Liver (tissue), 10 donors: ENCODE measurements at places on chromosomes 16 and 17. TPM values are rescaled to one million over a fixed set of nuclear protein-coding genes. Genes with fewer than 3 reads are reported as not detected.

- H3K36me3 ChIP-seq = no peaks in the 10 kb centered on the region
- H3K4me3 ChIP-seq = no peak overlapping the region
- no peak for DNase-seq
- H3K27me3 ChIP-seq = no peaks in the 10 kb centered on the region
Observed at GRCh38 chr17:71192848-71193247, 928.0 kb upstream of the SOX9 start.

GRCh38 chr16:65725156-65725845, 603.4 kb upstream of the CDH11 start:
- H3K27me3 ChIP-seq = peaks cover 5% of the 10 kb centered on the region
- no peak for DNase-seq
- no peaks in the 10 kb centered on the region for H3K36me3 ChIP-seq
- H3K4me1 ChIP-seq = no peaks in the 10 kb centered on the region

DNA sequence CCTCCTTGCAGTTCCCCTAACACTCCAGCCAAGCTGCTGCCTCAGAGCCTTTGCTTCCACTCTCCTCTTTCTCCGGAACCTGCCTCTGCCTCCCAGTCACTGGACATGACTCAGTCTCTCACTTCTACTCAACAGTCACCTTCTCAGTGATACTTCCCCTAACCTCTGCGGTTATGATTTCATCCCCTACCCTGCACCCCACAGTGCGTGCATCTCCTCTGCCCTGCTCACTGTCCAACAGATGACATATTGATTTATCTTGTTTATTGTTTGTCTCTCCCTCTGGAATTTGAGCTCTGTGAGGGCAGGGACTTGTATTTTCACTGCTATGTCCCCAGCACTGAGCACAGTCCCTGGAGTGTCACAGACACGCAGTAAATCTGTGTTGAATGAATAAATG, 100.7 kb downstream of the CYLD start:
- peaks cover 12% of the 10 kb centered on the region for H3K4me1 ChIP-seq
- no peaks in the 10 kb centered on the region for H3K36me3 ChIP-seq
- no peak overlapping the region for H3K4me3 ChIP-seq
- H3K27ac ChIP-seq = peak overlapping the region; percentile 74
- no peaks in the 10 kb centered on the region for H3K27me3 ChIP-seq

GRCh38 chr17:55872374-55872773, 121.5 kb downstream of the PCTP start:
- no peak for DNase-seq
- no peaks in the 10 kb centered on the region for H3K36me3 ChIP-seq
- no peak overlapping the region for H3K27ac ChIP-seq
- H3K4me1 ChIP-seq = no peaks in the 10 kb centered on the region
- no peak overlapping the region for H3K4me3 ChIP-seq

DNA sequence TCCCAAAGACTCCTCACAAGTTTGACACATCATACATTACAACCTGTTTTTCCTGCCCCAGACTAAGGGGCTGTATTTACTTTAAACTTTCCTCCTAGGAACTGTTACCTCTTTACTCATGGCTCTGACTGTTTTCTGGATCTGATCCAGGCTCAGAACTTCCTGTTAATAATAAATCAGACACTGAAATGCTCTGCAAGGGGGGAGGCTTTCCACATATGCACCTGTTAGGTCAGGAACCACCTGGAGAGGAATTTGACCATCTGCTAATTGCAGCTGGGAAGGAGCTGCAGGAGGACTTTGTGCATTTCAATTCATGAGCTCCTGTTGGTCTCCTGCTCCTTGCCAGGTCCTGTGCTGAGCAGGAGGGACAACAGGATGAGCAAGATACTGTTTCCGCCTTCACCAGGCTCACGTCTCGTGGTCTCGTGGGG, 476.9 kb upstream of the CDH5 start:
- DNase-seq = no peak
- no peaks in the 10 kb centered on the region for H3K27me3 ChIP-seq
- no peaks in the 10 kb centered on the region for H3K4me1 ChIP-seq

DNA sequence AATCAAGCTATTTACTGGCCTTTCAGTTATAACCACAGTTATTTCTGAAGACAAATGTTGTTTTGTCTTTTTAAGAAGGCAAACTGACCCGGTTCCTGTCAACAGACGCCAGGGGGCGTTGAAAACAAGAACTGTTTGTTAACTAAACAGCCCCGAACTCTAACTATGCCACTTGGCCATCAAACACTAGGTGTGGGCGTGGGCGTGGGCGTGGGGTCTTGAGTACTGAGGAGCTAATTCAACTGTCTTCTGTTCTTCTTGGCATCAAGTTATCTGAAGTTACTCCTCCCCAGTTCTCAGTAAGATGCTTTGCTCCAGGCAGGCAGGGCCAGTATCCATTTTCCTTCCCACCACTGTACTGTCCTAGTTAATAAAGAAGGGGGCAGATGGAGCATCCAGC, 63.3 kb upstream of the MTMR4 start:
- no peaks in the 10 kb centered on the region for H3K36me3 ChIP-seq
- H3K27ac ChIP-seq = no peak overlapping the region
- H3K4me3 ChIP-seq = no peak overlapping the region
- H3K4me1 ChIP-seq = no peaks in the 10 kb centered on the region
- no peak for DNase-seq

- H3K36me3 ChIP-seq = no peaks in the 10 kb centered on the region
- H3K27me3 ChIP-seq = no peaks in the 10 kb centered on the region
- H3K27ac ChIP-seq = no peak overlapping the region
- no peak for DNase-seq
- H3K4me3 ChIP-seq = no peak overlapping the region
- no peaks in the 10 kb centered on the region for H3K4me1 ChIP-seq
Observed at GRCh38 chr17:63275318-63275970, 170.7 kb downstream of the CYB561 start.

DNA sequence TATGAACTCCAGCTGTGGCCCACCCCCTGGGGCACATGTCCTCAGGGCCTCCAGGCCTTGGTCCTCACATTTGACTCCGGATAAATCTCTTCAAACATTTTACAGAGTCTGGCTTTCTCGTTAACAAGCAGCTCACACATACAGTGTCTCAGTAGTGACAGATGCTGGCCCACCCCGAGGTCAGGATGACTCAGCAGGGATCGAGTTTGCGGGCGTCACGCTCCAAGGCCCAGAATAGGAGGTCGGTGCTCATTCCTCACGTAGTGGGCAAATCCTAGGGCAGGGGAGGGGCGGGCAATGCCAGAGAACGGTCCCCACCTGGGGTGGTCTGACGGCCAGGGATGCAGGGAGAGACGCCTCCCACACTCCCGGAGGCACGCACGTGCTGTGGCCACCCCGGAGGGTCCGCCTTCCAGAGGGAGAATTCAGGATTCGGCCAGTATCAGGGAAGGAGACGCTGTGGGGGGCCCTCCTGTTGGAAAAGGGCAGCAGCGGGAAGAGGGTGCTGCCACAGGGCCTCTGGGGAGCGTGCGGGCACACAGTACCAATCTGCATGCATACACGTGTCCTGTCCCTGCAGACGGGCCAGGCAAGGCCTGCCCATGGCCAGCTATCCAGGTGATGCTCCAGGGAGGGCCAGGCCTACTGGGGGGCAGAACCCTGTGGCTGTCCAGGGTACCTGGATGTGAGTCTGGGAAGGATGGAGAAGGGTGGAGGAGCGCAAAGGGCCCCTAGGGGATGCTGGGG, 8.6 kb downstream of the SLC7A5 start:
- DNase-seq = peak; percentile 75
- no peak overlapping the region for H3K4me3 ChIP-seq
- no peak overlapping the region for H3K27ac ChIP-seq
- no peaks in the 10 kb centered on the region for H3K27me3 ChIP-seq
- peaks cover 7% of the 10 kb centered on the region for H3K4me1 ChIP-seq
- H3K36me3 ChIP-seq = no peaks in the 10 kb centered on the region

GRCh38 chr16:89446975-89447293, 43.4 kb downstream of the ANKRD11 start:
- H3K27me3 ChIP-seq = no peaks in the 10 kb centered on the region
- no peaks in the 10 kb centered on the region for H3K36me3 ChIP-seq
- peaks cover 27% of the 10 kb centered on the region for H3K4me1 ChIP-seq
- no peak overlapping the region for H3K27ac ChIP-seq

DNA sequence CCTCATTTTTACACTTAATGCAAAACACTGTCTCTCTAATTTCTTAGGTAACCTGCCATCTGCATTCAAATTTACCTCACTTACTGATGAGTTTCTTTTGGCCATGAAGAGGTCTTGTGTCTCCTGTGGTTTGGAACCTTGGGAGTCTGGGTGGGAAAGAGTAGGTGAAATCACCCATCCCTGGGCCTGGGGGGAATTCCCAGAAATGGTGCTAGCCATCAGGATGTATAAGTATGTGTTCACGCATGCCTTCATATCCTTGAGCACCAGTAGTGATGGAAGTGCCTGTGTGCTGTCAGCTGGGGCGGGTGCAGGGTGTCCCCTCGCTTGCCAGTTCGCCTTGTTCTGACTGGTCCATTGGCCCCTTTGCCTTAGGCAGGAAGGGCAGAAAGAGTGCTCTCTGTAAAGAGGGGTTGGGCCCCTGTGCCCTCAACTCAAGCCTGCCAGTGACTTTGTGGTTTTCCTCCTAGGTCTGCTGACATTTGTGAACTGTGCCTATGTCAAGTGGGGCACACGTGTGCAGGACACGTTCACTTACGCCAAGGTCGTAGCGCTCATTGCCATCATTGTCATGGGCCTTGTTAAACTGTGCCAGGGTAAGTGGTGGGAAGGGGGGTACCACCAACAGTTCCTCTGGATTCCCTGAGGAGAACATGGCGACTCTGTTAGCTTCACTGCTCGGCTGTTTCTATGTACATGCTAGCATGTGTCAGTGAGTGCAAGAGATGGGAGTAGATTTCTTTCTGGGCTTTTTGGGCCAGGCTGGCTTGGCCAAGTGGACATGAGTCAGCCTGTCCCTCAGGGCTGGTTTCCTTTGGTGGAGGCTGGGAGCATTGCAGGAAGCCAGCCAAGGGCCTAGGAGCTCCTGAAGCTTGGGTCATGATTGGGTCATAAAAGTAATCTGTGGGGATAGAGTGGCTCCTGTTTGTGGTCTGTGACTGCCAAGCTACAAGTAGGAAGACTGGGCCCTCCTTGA, 23.2 kb downstream of the SLC7A6OS start:
- H3K4me1 ChIP-seq = peaks cover 3% of the 10 kb centered on the region
- DNase-seq = no peak
- no peaks in the 10 kb centered on the region for H3K36me3 ChIP-seq

GRCh38 chr16:66569827-66570405, 3.7 kb downstream of the CMTM1 start:
- H3K36me3 ChIP-seq = no peaks in the 10 kb centered on the region
- H3K4me3 ChIP-seq = no peak overlapping the region
- DNase-seq = no peak
- peaks cover 1% of the 10 kb centered on the region for H3K4me1 ChIP-seq
- no peaks in the 10 kb centered on the region for H3K27me3 ChIP-seq

DNA sequence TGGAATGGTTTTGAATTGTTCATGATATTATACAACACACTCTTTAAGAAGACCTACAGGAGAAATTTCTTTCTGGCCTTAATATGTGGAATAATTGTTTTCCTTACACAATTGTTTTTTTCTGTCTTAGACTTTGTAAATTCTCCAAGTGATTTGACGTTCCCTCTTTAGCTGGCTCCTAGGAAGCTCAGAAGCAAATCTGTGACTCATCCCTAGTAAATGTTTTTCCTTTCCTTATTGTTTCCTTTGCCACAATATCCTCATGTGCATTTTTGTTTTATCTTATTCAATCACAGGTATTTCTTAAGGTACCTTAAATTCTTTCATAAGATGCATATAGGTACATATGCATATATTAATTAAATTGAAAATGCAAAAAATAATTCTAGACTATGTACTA, 13.5 kb downstream of the KIAA0753 start:
- peaks cover 9% of the 10 kb centered on the region for H3K36me3 ChIP-seq
- H3K27me3 ChIP-seq = no peaks in the 10 kb centered on the region
- H3K4me1 ChIP-seq = no peaks in the 10 kb centered on the region
- H3K27ac ChIP-seq = no peak overlapping the region
- DNase-seq = no peak
- H3K4me3 ChIP-seq = no peak overlapping the region

- no peak for DNase-seq
- no peaks in the 10 kb centered on the region for H3K27me3 ChIP-seq
- no peak overlapping the region for H3K27ac ChIP-seq
- H3K4me1 ChIP-seq = peaks cover 2% of the 10 kb centered on the region
- peaks cover 6% of the 10 kb centered on the region for H3K36me3 ChIP-seq
- H3K4me3 ChIP-seq = no peak overlapping the region
Observed at GRCh38 chr16:69709456-69710084, 16.8 kb downstream of the NQO1 start.

- H3K27ac ChIP-seq = no peak overlapping the region
- H3K4me3 ChIP-seq = no peak overlapping the region
- no peaks in the 10 kb centered on the region for H3K36me3 ChIP-seq
- no peak for DNase-seq
- H3K4me1 ChIP-seq = no peaks in the 10 kb centered on the region
Observed at GRCh38 chr17:55116440-55116914, 147.9 kb downstream of the STXBP4 start.

GRCh38 chr17:65182233-65182632, 45.1 kb downstream of the RGS9 start:
- H3K4me3 ChIP-seq = no peak overlapping the region
- H3K36me3 ChIP-seq = no peaks in the 10 kb centered on the region
- no peak overlapping the region for H3K27ac ChIP-seq
- H3K27me3 ChIP-seq = no peaks in the 10 kb centered on the region

GRCh38 chr17:62807812-62808575, at the start of gene MARCHF10:
Gene MARCHF10 (minus strand): TSS chr17:62808314. CDS start chr17:62801735, 6,579 bp downstream.
- H3K4me1 ChIP-seq = no peaks in the 10 kb centered on the region
- H3K36me3 ChIP-seq = no peaks in the 10 kb centered on the region
- H3K4me3 ChIP-seq = no peak within 1 kb of the TSS
- DNase-seq = no peak

DNA sequence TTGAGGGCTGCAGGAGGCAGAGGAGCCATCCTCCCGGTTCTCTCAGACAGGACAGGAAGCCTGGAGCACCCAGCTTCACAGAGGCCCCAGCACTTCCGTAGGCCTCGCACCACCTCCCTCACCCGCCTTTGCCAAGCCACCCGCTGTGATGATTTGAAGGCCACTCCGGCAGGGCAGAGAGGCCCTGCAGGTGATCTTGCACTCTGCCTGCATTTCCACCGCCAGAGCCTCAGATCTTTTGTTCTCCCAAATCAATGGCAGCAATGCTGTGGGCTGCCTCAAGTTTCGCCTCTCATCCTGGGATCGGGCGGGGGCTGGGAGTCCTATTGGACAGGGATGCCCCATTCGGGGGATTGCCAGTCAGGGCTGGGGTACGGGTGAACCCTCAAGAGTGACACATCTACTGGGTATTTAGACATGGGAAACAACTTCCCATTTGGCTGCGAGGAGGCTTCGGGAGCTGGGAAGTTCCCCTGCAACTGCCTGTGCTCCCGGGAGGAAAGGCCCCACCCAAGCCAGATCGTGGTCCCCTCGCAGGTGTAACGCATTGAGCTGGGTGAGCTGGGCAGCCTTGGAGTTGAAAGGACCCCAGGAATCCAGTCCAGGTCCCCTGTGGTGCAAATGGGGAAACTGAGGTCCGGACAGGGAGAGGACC, 34.8 kb upstream of the PEMT start:
- H3K27me3 ChIP-seq = no peaks in the 10 kb centered on the region
- H3K36me3 ChIP-seq = no peaks in the 10 kb centered on the region
- no peak overlapping the region for H3K4me3 ChIP-seq
- H3K4me1 ChIP-seq = no peaks in the 10 kb centered on the region
- no peak for DNase-seq

Gene KRTAP1-5
- not detected for polyA plus RNA-seq

Gene MPDU1
- 55.3 TPM for polyA plus RNA-seq

Gene SCARF1
- 1.3 TPM for polyA plus RNA-seq

Gene OTOA
- polyA plus RNA-seq = 0.10 TPM

Gene ZNF750
- 0.08 TPM for polyA plus RNA-seq

Gene ARMC5
- polyA plus RNA-seq = 12.6 TPM

Gene MYH8
- polyA plus RNA-seq = not detected

Gene ITGAL
- 4.3 TPM for polyA plus RNA-seq
